ENCODE measurements at places on chromosomes 12 and 14. TPM values are rescaled to one million over a fixed set of nuclear protein-coding genes. Genes with fewer than 3 reads are reported as not detected.

GRCh38 chr14:32341947-32342846 is 13.1 kb downstream of the AKAP6 start:
- no peaks in the 10 kb centered on the region for H3K4me1 ChIP-seq
- no peak for DNase-seq
- H3K4me3 ChIP-seq = no peak overlapping the region
- no peaks in the 10 kb centered on the region for H3K36me3 ChIP-seq

DNA sequence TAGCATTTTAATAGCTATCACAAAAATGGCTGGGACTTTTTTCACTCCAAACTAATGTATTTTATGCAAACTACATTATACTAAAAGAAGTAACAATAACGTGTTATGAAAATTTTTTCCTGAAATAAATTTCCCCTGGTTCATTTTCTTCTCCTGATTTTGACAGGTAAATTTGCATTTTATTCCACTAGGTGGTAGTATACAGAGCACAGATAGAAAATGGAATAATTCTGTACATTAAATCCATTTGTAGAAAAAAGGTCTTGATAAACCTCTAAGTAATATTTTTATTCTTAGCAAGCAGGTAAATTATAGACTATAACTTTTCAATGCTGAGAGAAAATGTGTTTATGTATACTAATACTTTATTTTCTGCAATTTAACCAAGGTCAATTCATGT is 96.5 kb downstream of the BCAT1 start:
- no peak overlapping the region for H3K27ac ChIP-seq
- no peaks in the 10 kb centered on the region for H3K27me3 ChIP-seq
- no peak overlapping the region for H3K4me3 ChIP-seq
- DNase-seq = no peak
- no peaks in the 10 kb centered on the region for H3K4me1 ChIP-seq
- no peaks in the 10 kb centered on the region for H3K36me3 ChIP-seq

DNA sequence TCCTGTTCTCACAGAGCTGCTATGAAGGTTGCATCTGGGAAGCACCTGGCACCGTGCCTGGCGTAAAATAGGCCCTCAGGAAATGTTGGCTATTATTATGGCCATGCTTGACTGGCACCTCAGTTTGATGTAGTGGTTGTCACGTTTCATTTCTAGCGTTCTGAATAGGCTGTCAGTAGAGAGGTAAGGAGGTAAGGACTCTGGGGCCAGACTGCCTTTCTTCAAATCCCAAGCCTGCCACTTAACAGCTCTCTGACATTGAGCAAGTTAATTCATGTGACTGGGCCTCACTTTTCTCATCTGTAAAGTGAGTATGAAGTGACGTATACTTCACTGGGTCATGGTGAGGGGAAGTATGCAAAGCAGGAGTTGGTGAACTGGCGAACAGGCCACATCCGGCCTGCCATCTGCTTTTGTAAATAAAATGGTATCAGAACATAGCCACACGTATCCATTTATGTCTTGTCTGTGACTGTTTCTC is 196.2 kb downstream of the CACNA1C start:
- no peak overlapping the region for H3K27ac ChIP-seq
- peaks cover 7% of the 10 kb centered on the region for H3K4me1 ChIP-seq
- no peaks in the 10 kb centered on the region for H3K36me3 ChIP-seq
- H3K27me3 ChIP-seq = no peaks in the 10 kb centered on the region

DNA sequence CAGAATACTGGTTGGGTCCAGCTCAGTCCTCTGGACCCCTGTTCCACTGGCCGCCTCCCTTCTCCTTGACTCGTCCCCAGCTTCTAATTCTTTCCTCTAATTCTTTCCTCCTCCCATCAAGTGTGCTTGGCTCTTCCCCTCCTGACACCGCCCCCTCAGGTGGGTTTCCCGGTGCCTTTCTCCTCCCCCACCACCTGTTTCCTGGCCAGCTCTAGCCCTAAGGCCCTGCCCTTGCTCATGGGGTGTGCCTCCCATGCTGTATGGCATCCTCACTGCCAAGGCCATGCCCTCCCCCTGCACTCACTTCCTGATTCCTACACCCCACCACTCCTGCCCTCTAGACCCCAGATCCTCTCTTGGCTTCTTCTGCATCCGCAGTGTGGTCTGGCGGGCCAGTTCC is 12.1 kb upstream of the EML1 start:
- no peaks in the 10 kb centered on the region for H3K27me3 ChIP-seq
- DNase-seq = no peak
- no peak overlapping the region for H3K4me3 ChIP-seq
- no peak overlapping the region for H3K27ac ChIP-seq

GRCh38 chr12:77953528-77954205 is 123.0 kb downstream of the NAV3 start:
- no peak for DNase-seq
- H3K36me3 ChIP-seq = no peaks in the 10 kb centered on the region
- H3K27me3 ChIP-seq = no peaks in the 10 kb centered on the region

DNA sequence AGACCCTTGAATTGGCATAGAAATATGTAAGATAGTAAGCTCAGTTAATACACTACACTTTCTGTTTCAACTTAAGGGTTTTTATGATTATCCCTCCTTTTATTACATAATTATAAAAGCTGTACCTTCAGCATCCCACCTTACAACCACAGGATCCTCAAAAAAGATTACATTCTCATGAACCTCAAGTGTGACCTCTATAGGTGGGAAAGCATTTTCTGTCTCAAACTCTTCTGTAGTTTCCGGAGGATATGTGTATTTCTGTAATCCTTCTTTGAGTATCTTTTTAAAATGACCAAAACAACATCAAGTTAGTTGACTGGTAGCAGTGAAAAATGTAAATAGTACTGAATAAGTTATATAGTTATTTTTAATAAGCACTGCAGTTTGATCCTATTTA is 75.9 kb downstream of the DNAI7 start:
- no peak overlapping the region for H3K27ac ChIP-seq
- H3K27me3 ChIP-seq = no peaks in the 10 kb centered on the region
- DNase-seq = no peak
- no peaks in the 10 kb centered on the region for H3K36me3 ChIP-seq

CIT gene
- total RNA-seq = 6.8 TPM

DNA sequence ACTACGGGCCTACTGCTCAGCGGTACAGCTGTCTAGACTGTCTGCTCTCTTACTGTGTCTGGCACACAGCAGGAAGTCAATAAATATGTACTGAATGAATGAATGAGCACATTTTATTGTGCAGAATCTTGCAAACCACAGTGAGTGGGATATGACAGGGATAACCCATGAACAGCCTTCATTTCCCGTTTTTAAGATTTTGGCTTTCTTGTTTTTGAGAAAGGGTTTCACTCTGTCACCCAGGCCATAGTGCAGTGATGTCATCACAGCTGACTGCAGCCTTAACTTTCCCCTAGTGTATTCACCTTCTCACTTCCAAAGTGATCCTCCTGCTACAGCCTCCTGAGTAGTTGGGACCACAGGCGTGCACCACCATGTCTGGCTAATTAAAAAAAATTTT is 203.1 kb downstream of the AEBP2 start:
- peaks cover 6% of the 10 kb centered on the region for H3K4me1 ChIP-seq
- no peak overlapping the region for H3K4me3 ChIP-seq
- DNase-seq = no peak
- H3K36me3 ChIP-seq = no peaks in the 10 kb centered on the region
- no peaks in the 10 kb centered on the region for H3K27me3 ChIP-seq

DNA sequence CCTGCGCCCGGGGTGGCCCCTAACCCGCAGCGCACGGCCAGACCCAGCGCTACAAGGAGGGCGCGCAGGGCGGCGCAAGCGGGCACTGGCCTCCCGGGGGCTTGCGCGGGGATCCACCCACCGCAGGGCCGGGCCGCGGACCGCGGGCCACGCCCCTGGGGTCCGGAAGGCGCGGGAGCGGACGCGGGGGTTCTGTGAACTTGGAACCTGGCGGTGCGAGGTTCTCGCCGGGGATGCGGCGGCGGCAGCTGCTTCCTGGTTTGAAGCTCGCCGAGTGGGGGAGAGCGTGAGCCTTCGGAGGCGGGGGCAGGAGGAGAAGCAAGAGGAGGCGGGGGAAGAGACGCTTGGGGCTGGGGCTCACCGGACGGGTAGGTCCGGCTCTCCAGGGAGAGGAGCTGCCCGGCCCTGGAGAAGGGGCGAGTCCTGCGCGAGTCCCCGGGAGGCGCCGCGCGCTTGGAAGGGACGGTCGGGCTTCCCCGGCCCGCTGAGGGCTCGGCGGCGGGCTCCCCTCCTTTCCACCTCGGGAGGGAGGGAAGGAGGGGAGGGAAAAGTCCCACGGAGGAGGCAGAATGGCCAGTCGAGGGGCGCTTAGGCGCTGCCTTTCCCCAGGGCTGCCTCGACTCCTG is at the start of gene PRKCH:
TSS of gene PRKCH (plus strand) at position 195 of the 626 bp plus-strand sequence. CDS start 523 bp downstream, outside the sequence.
- H3K4me3 ChIP-seq = peak within 1 kb of the TSS; percentile 73
- H3K27ac ChIP-seq = peak within 1 kb of the TSS; percentile 88
- no peaks in the 10 kb centered on the region for H3K27me3 ChIP-seq
- peak; percentile 94 for DNase-seq
- H3K4me1 ChIP-seq = peaks cover 4% of the 10 kb centered on the region
- H3K36me3 ChIP-seq = no peaks in the 10 kb centered on the region

KRT78 gene
- total RNA-seq = not detected

- no peaks in the 10 kb centered on the region for H3K27me3 ChIP-seq
- no peak overlapping the region for H3K4me3 ChIP-seq
- H3K27ac ChIP-seq = no peak overlapping the region
- no peaks in the 10 kb centered on the region for H3K36me3 ChIP-seq
- no peaks in the 10 kb centered on the region for H3K4me1 ChIP-seq
These were observed 48.0 kb downstream of the SLC17A8 start for GRCh38 chr12:100404769-100405407.

DNA sequence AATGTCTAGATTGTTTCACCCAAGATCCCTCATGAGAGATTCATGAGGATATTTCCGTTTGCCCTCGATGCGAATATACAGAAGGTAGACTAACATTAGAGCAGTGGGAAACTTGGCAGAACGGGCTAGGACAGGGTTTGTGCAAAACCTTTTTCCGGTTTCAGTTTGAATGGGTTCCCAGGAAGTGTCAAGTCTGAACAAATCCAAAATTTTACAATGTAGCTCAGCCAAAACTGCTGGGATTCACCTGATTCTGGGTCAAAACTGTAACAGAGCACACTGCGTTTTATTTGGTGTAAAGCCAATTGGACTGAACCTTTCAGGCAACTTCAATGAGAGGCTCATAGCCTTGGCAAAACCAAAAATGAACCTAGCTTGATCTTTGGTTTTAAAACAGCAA is 337.8 kb upstream of the DIO2 start:
- no peaks in the 10 kb centered on the region for H3K36me3 ChIP-seq
- DNase-seq = no peak
- H3K27ac ChIP-seq = no peak overlapping the region
- no peaks in the 10 kb centered on the region for H3K27me3 ChIP-seq
- H3K4me1 ChIP-seq = no peaks in the 10 kb centered on the region

RNASE7 gene
- not detected for total RNA-seq

GRCh38 chr14:96213871-96214465 is 9.3 kb downstream of the BDKRB2 start:
- no peak overlapping the region for H3K4me3 ChIP-seq
- no peak overlapping the region for H3K27ac ChIP-seq
- no peaks in the 10 kb centered on the region for H3K4me1 ChIP-seq
- H3K27me3 ChIP-seq = no peaks in the 10 kb centered on the region

GRCh38 chr14:77469067-77469505 is 11.2 kb downstream of the AHSA1 start:
- H3K4me1 ChIP-seq = no peaks in the 10 kb centered on the region
- no peak overlapping the region for H3K4me3 ChIP-seq
- peak; percentile 40 for DNase-seq
- peaks cover 61% of the 10 kb centered on the region for H3K36me3 ChIP-seq
- H3K27me3 ChIP-seq = no peaks in the 10 kb centered on the region

HOXC11 gene
- not detected for total RNA-seq

GRCh38 chr14:52827426-52827825 is 36.0 kb upstream of the GNPNAT1 start:
- H3K36me3 ChIP-seq = no peaks in the 10 kb centered on the region
- no peaks in the 10 kb centered on the region for H3K27me3 ChIP-seq
- no peak for DNase-seq
- no peaks in the 10 kb centered on the region for H3K4me1 ChIP-seq

DNA sequence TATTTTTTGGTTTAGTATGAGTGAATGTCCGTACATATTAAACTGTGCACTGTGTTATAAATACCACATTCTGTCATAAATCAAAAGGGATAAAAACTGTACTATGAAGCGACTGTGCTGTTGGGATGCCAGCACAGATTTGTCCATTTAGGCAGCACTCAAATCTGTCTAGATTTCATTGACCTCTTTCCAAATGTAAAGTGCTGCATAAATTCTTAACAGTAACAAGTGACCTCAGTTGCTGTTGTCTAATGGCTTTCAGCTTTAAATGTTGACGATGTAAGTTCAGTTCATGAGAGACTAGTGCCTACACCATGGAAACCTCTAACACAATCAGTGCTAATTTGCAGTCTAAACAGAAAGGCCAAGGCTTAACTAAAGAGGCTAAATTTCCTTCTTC is 531.4 kb upstream of the LMO3 start:
- H3K36me3 ChIP-seq = no peaks in the 10 kb centered on the region
- no peak for DNase-seq
- H3K27me3 ChIP-seq = no peaks in the 10 kb centered on the region
- no peak overlapping the region for H3K27ac ChIP-seq

- H3K36me3 ChIP-seq = no peaks in the 10 kb centered on the region
- no peaks in the 10 kb centered on the region for H3K27me3 ChIP-seq
These were observed 63.2 kb downstream of the NAV3 start for GRCh38 chr12:77893918-77894317.

DNA sequence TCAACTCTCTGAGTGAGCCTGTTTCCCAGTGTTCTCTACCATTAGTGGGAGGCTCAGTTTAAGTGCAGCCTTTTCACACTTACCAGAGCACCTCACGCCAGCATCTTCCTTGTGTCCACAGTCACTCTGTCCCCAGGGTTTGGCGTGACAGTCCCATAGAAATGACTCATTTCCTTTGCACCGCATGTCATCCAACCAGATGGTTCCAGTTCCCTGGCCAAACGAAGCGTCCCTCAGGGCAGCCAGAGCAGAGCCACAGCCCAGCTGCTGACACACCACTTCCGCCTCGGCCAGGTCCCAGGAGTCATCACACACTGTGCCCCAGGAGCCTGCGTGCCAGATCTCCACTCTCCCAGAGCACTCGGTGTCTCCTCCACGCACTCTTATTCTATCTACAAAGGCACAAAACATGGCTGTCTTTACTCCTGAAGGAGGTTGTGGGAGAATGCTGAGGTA is 65.4 kb downstream of the ACSM4 start:
- H3K4me3 ChIP-seq = no peak overlapping the region
- H3K4me1 ChIP-seq = no peaks in the 10 kb centered on the region
- DNase-seq = no peak
- no peak overlapping the region for H3K27ac ChIP-seq
- no peaks in the 10 kb centered on the region for H3K27me3 ChIP-seq

DNA sequence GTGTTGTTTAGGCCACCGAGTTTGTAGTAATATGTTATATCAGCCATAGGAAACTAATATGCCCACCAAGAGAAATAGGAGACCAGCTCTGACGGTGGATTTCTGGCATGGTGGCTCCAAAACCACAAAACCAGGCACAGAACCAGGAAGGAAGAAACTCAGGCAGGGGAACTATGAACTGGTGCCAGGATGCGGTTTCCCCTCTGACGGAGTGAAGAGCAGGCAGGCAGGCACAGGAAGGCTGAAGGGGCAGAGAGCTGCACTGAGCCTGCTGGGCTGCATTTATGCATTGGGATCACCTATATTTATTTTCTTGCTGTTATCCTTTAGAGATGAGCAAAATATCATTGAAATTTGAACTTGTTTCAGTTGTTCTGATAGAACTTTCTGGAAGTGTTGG is 479.4 kb downstream of the VRK1 start:
- no peak overlapping the region for H3K27ac ChIP-seq
- no peaks in the 10 kb centered on the region for H3K36me3 ChIP-seq
- DNase-seq = no peak
- H3K4me3 ChIP-seq = no peak overlapping the region
- no peaks in the 10 kb centered on the region for H3K4me1 ChIP-seq

ASCL1 gene
- total RNA-seq = not detected

RD3L gene
- total RNA-seq = not detected

Data from upper lobe of right lung (tissue), 1 donor.